RCC 7860 (cell line): ENCODE measurements at places on chromosomes 11 and 22.

DNA sequence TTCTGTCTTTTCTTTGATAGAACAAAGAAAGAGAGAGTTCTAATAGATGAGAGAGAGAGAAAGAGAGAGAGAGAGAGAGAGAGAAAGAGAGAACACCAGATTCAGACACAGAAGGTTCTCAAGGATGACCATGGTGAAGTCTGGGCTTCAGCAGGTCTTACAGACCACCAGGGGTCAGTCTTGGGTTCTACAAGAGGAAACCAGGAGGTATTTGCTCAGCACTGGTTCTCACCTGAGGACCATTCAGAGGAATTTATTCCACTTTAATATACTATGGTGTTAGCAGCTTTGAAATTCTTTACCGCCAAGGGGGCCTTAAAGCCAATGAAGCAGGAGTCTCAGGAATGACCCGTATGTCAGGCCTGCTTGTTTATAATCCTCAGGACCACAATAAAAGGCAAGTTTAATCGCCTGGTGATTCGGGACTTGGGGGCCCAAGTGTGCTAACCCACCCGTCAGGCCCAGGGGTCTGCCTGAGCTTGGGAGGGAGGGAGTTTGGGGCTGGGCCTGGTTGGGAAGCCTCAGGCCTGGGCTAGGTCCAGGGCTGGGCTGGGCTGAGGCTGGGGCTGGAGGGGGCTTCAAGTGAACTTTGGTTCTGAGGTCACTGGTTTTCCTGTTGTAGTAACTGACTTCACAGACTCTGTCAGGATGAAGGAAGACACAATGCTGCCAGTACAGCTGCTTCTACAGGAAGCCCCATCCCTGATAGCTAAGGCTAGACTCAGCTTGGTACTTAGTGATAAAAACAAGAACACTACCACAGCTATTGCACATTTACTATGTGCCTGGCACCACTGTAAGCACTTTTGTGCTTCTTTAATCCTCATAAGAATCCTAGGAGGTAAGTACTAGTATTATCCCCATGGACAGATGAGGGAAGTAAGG lies 179.2 kb upstream of the ZBED5 start:
- peak; percentile 28 for DNase-seq

- peak; percentile 54 for DNase-seq
These were observed 17.9 kb downstream of the KCNE3 start for GRCh38 chr11:74449369-74449931.

GRCh38 chr22:27905653-27906052 lies 13.4 kb downstream of the PITPNB start:
- DNase-seq: no peak

DNA sequence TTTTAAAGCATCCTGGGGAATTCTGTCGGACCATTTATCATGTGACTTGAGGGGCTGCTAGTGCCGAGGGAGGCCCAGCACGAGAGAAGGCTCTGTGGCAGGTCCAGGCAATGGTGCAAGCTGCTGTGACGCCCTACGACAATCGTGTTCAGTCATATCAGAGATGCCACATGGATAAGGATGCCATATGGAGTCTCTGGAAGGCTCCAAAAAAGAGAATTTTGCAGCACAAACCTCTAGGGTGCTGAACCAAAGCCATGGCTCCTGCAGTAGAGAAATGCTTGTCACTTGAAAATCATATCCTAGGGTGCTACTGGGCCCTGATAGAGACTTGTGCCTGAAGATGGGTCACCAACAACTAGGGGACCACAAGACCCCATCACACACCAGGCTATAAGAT lies 6.7 kb upstream of the CD6 start:
- no peak for DNase-seq

GRCh38 chr11:2275334-2276279 lies 5.2 kb upstream of the ASCL2 start:
- no peak for DNase-seq

DNA sequence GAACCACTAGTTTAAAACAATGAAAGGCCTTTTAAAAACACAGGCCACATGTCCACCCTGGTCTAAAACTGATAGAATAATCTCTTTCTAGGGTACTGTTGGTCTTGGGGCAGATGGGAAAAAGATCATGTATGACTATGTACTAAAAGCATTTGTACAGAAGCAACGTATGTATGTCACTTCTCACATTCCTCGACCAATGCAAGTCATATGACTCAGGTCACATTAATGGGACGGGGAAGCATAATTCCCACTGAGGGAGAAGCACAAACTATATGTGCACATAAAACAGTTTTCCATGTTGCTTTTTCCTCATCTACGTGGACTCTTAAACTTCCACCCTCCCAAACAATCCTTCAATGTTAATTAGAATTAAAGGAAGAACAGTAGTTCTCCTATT lies 32.2 kb upstream of the GAB2 start:
- DNase-seq: no peak

DNA sequence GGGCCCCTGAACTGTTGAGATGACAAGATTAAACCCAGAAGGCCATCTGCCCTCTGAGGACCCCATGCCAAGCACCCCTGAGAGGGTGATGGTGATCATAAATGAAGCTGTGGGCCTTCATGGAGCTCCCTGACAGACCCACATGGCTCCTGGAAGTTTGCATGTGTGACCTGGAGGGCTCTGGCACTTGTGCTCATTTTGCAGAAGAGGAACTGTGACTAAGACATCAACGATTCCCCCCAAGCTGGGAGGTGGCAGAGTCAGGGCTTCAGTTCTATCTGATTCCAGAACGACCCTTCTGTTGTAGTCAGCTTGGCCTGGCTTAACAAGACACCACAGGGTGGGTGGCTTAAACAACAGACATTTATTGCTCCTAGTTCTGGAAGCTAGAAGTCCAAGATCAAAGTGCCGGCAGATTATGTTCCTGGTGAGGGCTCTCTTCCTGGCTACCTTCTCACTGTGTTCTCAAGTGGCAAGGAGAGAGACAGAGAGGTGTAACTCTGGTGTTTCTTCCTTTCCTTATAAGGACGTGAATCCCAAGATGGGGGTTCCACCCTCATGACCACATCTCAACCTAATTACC lies 46.4 kb upstream of the CD82 start:
- no peak for DNase-seq

DNA sequence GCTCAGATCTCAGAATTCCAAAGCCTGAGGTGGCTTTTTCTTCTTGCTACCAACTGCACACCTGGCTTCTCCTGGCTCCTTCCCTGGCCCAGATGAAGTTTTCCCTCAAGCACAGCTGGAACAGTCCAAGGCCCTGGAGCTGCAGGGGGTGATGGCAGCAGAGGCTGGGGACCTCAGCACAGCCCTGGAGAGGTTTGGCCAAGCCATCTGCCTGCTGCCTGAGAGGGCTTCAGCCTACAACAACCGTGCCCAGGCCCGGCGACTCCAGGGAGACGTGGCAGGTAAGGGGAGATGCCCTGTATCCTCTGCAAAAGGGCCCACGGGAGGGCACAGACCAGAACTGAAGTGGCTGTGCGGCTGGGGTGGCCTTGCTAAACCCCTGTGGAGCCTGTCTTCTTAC lies 1.2 kb downstream of the TTC36 start:
- DNase-seq: no peak

DNA sequence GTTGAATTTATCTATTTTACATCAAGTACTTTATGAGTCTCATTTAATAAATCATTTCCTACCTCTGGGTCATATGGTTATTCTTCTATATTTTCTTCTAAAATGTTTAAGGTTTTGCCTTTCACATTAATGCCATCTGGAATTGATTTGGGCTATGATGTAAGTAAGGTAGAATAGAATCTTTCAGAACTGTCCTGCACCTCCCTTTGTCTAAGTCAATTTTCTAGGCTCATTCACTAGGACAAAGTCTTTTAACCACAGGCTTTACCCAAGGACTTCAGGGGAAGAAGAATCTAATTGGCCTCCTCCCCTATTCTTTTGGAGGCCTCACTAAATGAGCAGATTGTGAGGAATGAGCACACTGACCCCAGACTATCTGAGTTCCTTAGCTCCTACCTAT lies 146.0 kb downstream of the BBOX1 start:
- DNase-seq: no peak

DNA sequence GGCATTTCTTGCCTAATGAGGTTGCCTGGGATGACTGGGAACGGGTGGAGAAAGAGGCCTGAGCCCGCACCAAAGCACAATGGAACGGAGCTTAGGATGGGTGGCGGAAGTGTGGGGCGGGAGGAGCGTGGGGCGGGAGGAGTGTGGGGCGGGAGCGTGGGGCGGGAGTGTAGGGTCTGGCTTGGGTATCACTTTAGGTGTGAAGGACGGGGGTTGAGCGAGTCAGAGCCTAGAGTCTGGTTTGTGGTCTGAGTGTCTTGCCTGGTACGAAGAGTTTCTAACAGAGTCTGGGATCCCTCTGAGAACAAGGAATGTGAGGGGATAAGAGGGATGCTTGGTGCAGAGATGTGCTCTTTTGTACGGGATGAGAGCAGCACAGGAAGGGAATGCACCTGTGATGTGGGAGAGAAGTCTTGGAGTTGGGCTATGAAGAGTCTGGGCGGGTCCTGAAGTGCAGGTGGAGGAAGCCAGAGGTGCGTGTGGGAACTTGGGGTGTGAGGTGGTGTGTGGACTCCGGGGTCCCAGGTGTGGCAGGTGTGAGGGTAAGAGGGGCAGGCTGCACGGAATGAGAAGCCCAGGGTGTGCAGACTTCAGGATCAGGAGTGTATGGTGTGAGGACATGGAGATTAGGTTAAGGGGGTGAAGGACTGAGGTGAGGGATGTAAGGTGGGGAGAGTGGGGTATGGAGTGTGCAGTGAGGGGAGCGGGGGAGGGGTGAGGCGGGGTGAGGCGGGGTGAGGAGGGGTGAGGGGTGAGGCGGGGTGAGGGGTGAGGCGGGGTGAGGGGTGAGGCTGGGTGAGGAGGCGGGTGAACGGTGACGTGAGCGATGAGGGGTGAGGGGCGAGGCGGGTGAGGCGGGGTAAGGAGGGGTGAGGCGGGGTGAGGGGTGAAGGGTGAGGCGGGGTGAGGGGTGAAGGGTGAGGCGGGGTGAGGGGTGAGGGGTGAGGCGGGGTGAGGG lies 1.0 kb downstream of the SYCE3 start:
- DNase-seq: no peak

- DNase-seq: no peak
These were observed 8.3 kb upstream of the KRTAP5-7 start for GRCh38 chr11:71518506-71519471.

DNA sequence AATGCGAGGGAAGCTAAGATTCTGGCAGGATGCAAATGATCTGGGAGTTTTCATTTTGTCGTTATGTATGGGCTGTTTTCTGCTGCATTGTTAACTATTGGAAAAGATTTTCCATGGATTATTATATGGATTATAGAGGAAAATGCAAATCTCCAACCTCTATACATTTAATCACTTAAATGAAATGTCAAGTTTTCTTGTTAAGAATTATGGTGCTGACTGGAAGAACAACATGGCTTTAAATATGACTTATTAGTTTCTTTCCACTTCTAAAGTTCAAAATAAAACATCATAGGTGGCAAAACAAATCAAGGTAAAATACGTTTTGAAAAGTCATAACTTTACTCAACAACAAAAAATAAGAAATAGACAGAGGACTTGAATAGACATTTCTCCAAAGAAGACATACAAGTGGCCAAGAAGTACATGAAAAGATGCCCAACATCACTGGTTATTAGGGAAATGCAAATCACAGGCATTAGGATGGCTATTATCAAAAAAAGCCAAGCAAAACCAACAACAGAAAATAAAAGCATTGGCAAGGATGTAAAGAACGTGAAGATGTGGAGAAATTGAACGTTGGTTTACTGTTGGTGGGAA lies 56.2 kb upstream of the CLDN5 start:
- no peak for DNase-seq

- no peak for DNase-seq
These were observed 73.8 kb upstream of the PARVA start for GRCh38 chr11:12303421-12304149.

DNA sequence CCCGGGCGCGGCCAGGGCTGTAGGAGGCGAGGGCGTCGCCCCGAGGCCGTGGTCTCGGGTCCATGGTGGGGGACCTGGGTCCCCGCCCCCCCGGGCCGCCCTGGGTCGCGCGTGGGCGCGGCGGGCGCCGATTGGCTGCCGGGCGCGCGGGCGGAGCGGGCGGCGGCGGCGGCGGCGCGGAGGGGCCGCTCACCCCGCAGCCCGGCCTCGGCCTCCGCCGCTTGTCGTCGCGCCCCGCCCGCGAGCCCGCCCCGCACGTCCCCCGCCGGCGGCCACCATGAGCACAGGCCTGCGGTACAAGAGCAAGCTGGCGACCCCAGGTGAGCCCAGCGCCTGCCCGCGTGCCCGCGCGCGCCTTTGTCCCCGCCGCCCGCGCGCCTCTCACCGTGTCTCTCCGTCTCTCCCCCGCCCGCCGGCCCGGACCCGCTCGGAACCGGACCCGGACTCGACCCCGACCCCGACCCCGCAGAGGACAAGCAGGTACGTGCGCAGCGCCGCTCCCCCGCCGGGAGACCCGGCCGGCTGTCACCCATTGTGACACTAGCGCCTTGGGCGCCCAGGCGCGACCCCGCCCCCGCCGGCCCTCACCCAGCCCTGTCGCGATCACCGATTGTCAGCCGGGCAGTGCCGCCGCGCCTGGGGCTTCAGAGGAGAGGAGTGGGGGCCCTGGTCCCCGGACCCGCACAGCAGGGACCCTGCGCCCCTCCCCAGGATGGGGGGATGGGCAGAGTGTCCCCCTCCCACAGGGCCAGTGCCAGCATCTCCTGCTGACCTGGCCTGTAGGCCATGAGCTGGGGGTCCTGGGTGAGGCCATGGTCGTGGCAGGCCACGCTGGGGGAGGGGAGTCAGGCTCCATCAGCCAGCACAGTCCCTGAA lies at the start of gene SEPTIN5:
SEPTIN5 (plus strand) TSS at position 192 of the 876 bp plus-strand sequence; CDS start at position 278, 86 bp downstream.
- no peak for DNase-seq

DNA sequence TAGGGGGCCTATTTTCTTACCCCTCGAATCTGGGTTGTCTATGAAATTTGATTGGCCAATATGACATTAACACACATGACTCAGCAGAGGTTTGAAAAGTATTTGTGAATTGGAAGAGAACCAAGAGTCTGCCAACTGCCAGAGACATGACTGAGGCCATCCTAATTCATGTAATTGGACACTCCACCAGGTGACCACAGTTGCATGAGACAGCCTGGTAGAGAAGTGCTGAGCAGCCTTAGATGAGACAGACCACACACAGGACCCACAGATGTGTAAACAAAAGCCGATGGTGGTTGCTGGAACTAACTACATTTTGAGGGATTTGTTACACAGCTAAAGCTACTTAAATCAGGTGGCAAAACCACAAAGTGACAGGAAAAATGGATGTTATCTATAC lies 855 bp upstream of the MS4A5 start:
- DNase-seq: no peak

- no peak for DNase-seq
These were observed 28.3 kb upstream of the WNT11 start for GRCh38 chr11:76234416-76235232.

DNA sequence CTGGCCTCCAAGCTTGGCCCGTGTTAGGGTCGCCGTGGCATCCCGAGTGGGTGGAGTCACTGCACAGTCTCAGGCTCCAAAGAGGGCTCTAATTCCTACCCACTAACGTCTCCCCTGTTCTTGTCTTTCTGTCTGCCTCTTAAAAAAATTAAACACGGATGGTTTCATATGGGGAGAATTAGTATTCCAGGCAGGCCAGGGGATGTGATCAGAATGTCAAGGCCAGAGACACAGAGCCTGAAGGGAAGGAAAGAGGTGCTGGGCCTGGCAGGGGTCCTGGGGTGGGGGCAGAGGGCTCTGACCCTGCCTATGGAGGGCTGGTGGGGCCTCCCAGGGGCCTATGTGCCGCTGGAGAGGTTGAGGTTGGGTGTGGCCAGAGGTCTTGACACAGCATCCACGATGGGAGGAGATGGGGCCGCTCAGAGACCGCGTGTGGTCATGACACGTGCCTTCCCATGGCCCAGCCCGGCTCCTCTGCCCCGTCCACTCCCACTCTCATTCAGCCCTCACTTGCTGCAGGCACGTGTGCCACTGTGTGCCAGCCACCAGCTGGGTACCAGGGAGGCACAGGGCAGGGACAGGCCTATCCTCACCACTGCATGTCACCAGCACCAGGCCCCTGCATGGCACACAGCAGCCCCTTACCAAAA lies 56.5 kb downstream of the FLRT1 start:
- no peak for DNase-seq
